Lung microvascular endothelial cell (primary cell): ENCODE measurements at places on chromosomes 11 and 22.

DNA sequence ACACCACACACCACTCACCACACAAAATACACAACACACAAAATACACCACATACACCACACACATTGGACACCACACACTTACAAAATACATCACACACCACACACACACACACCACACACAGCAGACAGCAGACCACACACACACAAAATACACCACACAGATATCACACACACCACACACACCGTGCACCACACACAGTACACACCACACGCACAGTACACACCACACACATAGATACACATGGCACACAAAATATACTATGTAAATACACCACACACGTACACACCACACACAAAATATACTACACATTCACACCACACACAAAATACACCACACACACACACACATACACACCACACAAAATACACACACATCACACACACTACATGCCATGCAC is 1243.5 kb downstream of the BRD1 start:
- no peak for DNase-seq

DNA sequence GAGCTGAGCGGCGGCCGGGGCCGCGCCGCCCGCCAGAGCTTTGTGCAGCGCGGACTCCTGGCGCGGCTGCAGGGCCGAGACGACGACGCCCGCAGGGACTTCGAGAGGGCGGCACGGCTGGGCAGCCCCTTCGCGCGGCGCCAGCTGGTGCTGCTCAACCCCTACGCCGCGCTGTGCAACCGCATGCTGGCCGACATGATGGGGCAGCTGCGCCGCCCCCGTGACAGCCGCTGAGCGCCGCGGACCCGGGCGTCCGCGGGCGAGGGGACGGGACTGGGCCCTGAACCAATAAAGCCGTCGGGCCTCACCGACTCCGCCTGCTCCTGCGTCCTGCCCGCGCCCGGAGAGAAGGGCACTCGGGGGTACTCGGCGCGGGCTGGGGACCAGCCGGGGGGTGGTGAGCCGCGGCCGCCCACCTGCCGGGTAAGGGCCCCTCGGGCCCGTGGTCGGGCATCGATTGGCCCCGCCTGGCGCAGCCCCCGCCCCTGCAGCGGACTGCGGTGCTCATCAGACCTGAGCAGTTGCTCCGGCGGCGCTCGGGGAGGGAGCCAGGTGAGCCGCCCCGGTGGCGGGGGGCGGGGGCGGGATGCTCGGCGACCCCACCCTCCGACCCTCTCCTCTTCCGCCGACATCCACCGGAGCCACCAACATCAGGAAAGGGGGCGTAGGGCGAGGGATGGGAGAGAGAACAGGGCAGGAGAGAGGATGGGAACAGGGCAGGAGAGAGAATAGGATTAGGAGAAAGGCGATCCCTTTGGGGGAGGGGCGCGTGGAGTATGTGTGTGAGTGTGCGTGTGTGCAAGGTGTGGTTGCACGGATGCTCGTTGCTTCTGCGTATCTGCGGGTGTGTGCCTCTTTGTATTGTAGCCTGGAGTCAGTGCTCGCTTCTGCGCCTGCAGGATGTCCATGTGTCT is at the start of gene TMEM25:
Gene TMEM25 (plus strand): TSS at position 510 of the 914 bp plus-strand sequence. CDS start 610 bp downstream, outside the sequence.
- peak; percentile 48 for DNase-seq

DNA sequence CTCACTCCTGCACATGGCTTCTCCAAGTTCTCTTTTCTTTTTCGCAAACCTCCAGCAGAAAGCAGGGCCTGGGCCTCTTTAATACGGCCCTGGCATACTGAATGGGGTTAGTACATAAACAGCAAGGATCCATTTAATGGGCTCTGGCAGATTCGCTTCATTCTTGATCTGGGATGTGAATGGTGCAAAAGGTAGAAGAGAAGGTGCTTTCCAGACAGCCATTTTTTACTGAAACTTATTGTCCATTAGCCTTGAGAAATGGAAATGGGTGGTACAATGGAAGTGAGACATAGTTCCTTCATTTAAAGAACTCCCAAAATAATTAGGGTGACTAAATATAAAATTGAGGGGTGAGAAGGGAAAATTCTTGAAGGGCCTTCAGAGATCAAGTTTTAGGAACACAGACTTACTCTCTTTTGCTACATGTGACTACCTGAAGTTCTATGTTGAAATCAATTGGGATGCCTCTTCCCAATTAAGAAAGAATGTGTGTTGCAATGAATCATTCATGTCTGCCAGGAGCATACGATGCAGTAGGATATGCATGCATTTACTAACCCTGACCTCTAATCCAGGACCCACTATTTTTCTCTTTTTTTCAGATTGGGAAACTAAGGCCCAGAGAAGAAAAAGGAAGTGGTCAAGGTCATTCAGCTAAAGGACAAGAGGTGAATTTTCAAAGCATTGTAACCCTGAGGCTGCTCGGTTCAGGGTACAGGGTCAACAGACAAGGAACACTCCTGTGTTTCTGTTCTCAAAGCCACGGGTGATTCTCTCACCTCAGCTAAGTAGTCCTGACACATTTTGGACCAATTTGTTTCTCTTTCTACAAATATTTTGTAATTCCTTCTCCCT is 144.1 kb downstream of the BBOX1 start:
- no peak for DNase-seq

- DNase-seq, result no peak
Measured at GRCh38 chr22:50705851-50706351, 32.1 kb upstream of the ACR start.

DNA sequence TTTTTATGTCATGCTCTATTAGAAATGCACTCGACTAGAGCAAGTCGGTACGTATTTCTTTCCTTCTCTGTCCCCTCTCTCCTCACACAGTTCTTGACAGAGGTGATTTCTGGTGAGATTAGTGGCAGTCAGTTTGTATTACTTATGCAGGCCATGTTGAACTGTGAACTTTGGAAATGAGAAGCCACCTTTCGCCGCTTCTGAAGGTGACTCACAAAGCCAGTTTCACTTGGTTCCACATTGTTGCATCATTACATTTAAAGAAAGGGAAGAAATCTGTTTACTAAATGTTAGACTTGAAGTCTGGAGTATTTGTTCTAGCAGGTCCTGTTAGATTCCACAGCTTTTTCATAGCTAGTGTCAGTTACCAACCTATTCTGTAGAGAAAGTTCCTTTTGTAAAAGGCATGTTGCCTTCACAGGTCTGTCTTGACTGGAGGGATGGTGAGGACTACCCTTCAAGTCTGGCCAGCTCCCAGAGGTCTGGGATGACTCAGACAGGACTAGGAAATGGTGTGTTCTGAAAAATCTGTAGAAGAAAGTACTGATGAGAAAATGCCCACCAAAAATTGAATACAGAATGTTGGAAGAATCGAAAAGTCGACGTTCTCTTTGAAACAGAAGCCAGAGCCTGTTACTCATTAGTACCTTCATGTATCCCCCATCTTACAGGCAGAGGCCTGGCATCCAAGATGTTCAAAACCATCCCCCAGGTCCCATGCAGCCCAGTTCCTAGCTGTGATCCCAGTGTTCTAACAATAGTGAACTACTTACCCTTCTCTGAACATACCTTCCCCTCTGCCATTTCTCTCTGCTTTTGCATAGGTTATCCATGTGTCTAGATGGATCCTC is 181.4 kb downstream of the DBX1 start:
- DNase-seq, result peak; percentile 87

- no peak for DNase-seq
Measured at GRCh38 chr22:44928711-44929358, 81.0 kb downstream of the PHF21B start.

- peak; percentile 81 for DNase-seq
Measured at GRCh38 chr11:74418509-74418895, 20.3 kb upstream of the PGM2L1 start.

GRCh38 chr11:118872403-118872821 is 11.3 kb upstream of the CXCR5 start:
- no peak for DNase-seq

DNA sequence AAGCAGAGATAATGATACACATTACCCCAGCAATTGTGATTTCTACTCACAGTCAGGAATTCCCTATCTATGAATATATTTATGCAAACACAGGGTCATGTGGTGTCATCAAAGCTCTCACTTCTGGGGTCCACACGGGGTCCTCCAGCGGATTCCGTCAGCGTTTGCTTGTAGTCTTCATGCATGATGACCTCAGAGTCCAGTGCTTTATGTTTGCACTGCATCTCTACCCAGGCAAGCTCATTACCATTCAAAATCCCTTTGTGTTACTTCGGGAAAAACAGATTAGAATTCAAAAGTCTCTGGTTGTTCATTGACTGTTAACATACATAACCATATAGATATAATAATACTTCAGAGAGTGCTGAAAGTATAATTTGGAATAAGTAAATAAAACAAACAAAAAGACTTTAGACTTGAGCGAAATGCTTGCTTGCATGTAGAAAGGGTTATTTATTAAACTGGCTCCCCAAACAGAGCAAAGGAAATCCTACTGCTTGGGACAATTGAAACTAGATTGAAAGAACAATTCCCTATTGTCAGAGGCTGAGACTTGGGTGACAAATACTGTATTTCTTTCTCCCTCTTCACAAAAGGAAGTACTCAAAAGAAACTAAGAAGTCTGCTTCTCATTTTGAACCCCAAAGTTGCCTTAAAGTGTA is 423.1 kb downstream of the ETS1 start:
- no peak for DNase-seq

- no peak for DNase-seq
Measured at GRCh38 chr11:118111019-118111743, 24.4 kb upstream of the SMIM35 start.

- no peak for DNase-seq
Measured at GRCh38 chr11:19181531-19182261, 20.1 kb downstream of the CSRP3 start.

DNA sequence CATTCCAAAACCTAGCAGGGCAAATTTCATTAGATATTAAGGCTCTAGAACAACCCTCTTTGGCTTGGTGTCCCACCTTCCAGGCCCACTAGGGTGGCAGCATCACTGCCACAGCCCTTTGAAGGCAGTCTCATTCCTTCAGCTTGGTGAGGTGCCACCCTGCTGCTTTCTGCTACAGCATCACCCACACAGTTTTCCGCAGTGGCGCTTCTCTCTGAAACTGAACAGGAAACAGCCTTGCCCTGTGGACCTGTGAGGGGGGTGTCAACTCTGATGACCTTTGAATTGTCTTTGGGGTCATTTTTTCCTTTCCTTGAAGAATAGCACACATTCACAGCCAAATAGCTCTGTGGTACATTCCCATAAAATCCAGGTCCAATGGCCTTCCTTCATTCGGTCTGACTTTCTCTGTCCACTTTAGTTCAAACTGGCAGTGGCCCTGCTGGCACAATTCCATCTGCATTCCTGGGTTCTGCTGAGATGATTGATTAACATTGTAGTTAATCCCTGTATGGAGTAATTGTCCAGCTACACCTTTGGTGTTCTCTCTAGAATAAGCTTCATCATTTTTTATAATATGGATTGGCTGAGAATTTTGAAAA is 251.9 kb upstream of the FAT3 start:
- no peak for DNase-seq

DNA sequence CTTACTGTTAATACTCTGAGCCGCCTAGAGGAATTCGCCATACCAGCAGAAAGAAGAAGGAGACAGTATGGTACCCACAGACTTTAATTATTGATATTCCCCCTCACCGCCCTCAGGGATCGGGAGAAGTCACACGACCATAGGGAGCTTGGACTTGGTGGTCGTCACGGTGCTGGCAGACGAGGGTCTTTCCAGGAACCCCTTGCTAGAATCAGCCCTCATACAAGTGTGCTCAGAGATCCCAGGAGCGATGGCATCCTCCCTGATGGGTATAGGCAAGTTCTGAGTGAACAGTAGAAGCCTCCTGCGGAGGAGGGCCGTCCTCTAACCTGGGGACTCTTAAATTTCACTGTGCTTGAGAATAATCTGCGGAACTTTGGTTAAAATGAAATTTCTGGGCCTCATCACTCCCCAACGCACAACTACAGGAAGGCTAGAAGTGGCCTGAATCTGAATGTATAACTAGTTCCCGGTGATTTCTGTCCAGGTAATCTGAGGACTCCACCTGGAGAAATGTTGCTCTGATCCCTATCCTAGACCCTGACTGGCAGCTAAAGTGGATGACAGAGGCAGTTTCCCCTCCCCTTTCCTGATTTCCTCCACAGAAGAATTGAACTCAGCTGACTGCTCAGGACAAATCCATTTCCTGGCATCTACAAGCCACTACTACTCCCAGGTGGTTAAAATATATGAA is 4.5 kb downstream of the VSIG2 start:
- DNase-seq, result peak; percentile 65

- no peak for DNase-seq
Measured at GRCh38 chr11:121437018-121437685, 15.0 kb upstream of the SORL1 start.

DNA sequence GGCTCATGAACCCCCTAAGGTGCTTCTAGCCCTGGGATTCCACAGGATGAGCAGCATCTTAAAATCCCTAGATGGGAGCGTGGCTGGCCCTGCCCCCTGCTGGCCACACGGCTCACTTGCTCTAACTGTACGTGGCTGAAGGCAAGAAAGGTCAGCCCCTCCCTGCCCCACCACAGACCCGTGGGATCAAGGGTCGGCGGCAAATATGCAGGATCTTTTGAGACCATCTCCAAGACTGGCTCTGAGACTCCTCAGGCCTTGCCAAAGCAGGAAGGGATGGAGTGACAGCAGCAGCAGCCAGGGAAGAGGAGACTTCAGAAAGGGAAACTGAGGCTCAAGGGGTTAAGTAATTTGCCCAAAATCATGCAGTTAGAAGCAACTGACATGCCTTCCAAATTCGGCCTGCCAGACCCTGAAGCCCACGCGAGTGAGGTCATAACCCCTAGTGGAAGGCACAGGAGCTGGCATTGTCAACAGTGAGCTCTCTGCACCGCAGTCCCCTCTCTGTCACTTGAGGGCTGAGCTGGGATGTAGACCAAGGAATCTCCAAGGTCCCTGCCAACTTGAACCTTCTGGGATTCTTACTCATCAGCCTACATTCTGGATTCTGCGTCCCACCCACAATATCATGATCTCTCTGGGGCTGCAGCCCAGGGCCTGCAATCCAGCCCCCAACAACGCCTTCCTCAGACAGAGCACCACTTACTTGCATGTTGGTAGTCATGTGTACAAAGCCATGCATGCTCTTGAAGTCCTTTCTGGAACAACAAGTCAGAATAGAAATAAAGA is 31.4 kb downstream of the CREB3L1 start:
- DNase-seq, result peak; percentile 70

DNA sequence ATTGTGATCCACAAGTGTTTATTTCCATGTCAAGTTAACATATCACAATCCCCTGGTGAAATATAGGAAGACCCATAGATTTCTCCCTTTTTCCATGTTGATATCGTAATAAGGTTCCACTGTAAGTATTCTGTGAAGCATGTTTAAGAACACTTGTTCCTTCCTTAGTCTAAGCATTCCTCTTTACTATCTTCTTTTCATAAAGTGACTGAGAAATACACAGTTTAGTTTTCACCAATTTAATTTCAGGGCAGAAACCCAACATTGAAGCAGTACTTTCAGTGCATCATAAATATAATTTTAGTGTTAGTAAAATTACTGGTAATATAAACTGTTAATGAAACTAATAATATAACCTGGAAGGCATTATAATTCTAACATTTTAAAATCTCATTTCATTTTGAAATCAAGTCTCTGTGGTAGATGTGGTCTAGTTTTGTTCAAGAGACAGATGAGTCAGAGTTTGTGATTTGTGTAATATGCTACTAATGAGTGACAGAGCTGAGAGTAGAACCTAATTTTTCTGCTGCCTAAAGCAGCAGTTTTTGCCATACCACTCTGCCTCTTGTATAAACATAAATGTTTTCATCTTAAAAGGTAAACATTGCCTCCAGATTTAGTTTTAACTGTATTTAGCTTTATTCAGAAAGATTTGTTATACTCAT is 79.4 kb downstream of the ATM start:
- no peak for DNase-seq

GRCh38 chr22:40525250-40525884 is 111.2 kb downstream of the MRTFA start:
- peak; percentile 66 for DNase-seq
